NCI-H2029 treated with DMSO at 0.1 percent for 48 hours (cell line): ENCODE measurements at places on chromosomes 6 and 20.

- DNase-seq = no peak
Observed at GRCh38 chr6:108734271-108734922, 113.8 kb upstream of the ARMC2 start.

GRCh38 chr6:137678451-137678850 lies 184.3 kb upstream of the OLIG3 start:
- DNase-seq = no peak

- no peak for DNase-seq
Observed at GRCh38 chr6:155510879-155511278, 55.2 kb upstream of the NOX3 start.

DNA sequence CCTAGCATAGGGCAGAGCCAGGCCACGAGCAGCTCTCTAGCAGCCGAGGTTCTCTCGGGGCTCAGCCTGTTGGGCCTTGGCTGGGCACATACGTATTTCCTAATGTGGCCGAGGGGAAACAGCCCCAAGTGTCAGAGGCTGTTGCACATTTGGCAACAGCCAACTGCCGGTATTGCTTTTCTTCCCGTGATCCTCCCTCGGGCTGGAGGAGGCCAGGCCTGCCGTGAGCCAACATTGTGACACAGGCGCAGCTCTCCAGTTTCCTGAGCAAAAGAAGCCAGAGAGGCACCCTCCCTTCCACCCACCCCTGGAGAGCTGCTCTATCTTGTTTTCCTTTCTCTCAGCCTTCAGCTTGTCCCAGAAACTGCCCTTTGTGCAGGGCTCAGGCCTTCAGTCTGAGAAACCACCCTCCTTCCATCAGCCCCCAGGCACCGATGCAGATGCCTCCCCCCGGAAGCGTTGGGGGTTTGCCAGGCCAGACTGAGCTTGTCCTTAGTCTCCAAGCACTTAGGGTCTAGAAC lies 5.1 kb upstream of the BPI start:
- DNase-seq = no peak

- DNase-seq = no peak
Observed at GRCh38 chr6:160391419-160392116, 43.4 kb downstream of the SLC22A3 start.

DNA sequence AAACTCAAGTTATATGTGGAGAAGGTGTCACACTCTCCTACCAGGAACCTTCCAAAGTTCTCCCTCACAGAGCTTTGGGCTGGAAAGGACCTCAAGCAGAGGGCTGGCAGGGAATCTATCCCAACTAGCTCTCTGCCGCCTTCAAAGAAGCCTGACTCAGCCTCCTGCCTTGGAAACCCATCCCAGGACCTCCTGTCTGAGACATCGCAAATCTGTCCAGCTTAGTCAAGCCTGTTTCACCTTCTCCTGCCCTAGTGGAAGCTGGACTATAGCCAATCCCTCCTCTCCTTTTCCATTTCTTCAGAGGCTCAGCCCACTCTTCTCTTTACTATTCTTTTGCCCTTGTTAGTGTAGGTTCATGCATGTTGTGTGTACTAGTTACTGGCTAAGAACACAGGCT lies 48.2 kb upstream of the FOXP4 start:
- DNase-seq = no peak

GRCh38 chr6:43873806-43874714 lies 104.0 kb downstream of the VEGFA start:
- DNase-seq = peak; percentile 62

GRCh38 chr6:87103977-87104601 lies 9.2 kb upstream of the CGA start:
- DNase-seq = no peak

DNA sequence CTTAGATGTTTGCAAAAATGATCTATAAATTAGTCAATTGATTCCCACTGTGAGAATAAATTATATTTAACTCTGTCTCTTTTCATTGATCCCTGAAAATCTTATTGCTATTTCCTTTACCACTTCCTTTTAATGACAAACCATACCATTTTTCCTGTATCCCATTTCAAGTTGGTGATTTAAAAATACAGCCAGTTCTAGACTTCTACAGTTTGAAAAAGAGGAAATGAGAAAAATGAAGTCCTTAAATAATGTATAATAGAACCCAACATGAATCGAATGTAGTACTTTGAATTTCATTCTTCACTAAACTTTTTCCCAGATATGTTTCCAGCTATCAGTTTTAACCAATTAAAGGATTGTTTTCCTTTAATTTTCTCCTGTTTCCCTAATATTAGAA lies 29.5 kb upstream of the SDHAF4 start:
- DNase-seq = no peak

DNA sequence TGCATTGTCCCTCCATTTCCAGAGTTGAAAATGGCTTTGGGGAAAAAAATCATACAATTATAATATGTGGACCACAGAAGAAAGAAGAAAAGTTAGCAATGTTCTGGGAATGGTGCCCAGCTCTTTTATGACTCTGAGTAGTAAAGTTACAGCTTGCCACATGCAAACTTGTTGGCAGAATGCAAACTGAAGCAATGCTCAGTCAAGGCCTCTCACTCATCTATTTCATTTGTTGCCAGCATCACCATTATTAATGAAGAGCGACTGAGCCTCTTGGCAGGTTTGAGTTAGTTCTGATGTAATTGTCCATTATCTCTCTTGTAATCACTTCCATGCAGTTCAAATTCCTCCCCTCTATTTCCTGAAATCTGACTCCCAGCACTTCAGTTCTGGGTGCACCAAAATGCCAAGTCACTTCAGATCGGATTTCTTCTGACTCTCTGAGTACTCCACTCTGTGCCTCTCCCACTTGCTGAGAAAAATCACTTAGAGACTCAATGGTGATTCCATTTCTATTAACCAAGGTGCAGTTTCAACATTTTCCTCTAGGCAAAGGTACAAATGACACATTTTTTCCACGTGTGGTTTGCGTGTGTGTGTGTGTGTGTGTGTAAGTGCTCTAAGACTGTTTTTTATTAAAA lies 154.4 kb upstream of the STMND1 start:
- peak; percentile 34 for DNase-seq

DNA sequence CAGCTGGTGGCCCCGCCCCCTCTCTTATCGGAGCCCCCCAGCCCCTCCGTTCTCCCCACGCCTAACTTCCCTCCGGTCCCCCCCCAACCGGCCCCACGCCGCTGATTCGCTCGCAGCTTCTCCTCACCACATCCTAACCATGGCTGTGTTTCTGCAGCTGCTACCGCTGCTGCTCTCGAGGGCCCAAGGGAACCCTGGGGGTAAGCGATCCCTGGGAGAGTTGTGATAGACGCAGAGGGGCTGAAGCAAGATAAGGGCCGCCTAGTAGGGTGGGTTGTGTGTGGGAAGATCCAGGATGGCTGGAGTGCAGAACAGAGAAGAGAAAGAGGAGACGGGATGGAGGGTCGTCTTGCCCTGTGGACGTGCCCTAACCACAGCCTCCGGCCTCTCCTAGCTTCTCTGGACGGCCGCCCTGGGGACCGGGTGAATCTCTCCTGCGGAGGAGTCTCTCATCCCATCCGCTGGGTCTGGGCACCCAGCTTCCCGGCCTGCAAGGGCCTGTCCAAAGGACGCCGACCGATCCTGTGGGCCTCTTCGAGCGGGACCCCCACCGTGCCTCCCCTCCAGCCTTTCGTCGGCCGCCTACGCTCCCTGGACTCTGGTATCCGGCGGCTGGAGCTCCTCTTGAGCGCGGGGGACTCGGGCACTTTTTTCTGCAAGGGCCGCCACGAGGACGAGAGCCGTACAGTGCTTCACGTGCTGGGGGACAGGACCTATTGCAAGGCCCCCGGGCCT lies at the start of gene MPIG6B:
TSS of gene MPIG6B (plus strand) at position 129 of the 735 bp plus-strand sequence. CDS start at position 140, 11 bp downstream.
- no peak for DNase-seq

- DNase-seq = no peak
Observed at GRCh38 chr6:29943053-29943966, 978 bp downstream of the HLA-A start.

GRCh38 chr20:4912380-4913142 lies 88.7 kb downstream of the SLC23A2 start:
- DNase-seq = no peak

GRCh38 chr6:109454496-109455436 lies 806 bp downstream of the MICAL1 start:
- DNase-seq = no peak

GRCh38 chr6:109715616-109716015 lies 24.5 kb downstream of the FIG4 start:
- DNase-seq = no peak

GRCh38 chr6:32637219-32637880 lies at the start of gene HLA-DQA1:
TSS of gene HLA-DQA1 (plus strand) at chr6:32637406. CDS start at chr6:32637459, 53 bp downstream.
- DNase-seq = no peak

DNA sequence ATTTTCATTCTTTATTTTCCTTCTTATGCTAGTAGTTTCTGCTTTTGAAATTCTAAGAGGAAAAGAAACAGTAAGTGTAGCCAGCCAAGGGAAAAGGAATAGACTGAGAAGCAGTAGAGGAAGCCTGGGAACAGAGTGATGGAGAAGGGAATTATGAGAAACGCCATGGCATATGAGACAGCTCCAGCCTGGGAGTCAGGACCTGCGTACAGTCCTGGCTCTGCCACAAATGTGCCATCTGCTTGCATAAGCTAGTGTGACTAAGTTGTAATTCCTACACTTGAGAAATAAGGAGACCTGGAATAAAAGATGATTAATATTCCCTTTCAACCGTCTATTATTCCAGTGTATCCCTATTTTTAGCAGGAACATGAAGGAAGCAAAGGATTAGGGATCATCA lies 47.5 kb downstream of the OSTM1 start:
- DNase-seq = no peak

DNA sequence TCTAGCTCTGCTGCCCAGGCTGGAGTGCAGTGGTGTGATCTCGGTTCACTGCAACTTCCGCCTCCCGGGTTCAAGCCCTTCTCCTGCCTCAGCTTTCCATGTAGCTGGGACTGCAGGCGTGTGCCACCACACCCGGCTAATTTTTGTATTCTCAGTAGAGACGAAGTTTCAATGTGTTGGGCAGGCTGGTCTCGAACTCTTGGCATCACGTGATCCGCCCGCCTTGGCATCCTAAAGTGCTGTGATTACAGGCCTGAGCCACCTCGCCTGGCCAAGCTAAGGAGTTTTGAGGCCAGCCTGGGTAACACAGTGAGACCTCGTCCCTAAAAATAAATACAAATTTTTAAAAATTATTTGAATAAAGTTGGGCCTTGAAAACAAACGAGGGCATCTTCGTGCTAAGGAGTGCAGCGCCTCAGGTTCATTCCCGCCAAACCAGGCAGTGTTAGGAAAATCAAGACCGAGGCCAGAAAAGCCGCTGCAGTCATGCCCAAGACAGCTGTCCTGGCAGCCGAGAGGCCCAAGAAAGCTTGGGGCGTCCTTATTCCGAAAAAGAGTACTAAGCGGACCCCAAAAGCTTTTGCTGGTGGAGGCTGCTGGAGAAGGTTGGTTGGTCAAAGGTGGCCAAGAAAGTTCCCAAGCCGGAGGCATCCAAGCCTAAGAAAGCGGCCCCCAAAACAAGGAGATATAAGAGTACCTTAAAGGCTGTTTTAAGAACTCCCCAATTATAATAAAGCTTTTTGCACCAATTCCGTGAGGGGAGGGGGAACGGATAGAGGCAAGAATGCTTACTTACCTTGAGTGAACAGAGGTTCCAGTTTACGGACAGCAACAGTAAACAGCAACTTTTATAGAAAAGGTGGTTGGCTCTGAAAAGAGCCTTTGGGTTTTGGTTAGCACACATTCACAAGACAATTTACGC lies 109.0 kb downstream of the HFE start:
- DNase-seq = no peak

DNA sequence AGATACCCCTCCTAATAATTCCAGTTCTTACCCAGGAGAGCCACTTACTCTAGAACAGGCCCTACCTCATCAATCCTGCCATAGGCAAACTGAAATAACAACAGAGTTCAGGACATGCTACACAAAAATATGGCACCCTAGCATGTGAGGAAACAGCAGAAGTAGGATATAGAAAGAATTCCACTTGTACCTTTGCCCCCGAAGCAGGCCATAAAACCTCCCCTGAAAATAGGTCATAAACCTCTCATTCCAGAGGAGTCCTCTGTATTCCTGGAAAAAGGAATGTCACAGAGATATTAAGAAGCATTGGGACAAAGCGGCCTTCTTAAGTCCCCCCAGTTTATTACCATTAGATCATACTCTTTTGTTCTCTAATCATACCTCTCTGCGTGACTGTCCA lies 504.3 kb upstream of the MARCKS start:
- DNase-seq = no peak

- DNase-seq = peak; percentile 34
Observed at GRCh38 chr6:160348223-160349019, at the start of gene SLC22A3. TSS of gene SLC22A3 (plus strand) at chr6:160348378. CDS start at chr6:160348420, 42 bp downstream.

DNA sequence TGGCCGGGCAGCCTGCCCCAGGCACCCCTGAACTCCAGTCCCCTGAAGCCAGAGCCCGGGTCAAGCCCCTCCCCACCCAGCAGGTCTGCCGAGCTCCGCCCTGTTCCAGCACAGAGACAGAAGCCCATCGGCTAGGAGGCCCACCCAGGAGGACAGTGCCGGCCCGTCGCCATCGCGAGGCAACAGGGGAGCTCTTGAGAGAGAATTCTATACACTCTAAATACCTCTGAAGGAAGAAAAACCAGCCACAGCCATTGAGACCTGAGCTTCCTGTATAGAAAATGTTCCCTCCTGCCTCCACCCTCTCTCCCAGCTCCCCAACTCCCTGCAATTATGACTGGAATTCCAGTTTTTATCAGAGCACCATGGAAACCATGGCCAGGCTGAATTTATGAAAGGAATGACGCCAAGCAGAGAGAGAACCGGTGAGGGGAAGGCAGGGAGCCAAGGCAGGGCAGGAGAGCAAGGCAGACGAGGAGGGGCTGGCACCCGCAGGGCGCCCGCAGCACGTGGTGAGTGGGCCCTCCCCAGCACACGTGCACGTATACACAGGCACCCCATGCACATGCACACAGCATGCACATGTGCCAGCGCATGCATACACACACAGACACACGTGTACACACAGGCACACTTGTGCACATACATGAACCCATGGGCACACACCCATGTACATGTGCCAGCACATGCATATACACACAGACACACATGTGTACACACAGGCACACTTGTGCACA lies 27.6 kb upstream of the MRGBP start:
- no peak for DNase-seq

GRCh38 chr20:50498071-50498776 lies 12.0 kb upstream of the PTPN1 start:
- no peak for DNase-seq
